T-helper 22 cell (primary cell): ENCODE measurements at places on chromosomes 5 and 9.

DNA sequence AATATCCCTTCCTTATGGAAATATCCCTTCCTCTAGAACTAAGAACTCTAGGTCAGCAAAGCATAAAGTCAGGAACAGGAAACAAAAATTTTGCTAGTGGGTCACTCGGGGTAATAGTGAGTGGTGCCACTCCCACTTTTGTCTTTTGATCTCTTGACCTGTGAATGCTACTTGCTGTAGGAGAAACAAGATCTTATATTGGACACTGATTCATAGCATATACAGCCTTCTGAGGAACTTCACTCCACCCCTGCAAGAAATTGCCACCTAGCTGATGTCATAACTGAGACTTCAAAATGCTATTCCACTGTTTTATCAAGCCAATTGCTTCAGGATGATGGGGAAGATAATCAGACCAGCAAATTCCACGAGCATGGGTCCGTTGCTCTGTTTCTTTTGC is 53.3 kb upstream of the PRSS3 start:
- no peak for DNase-seq

DNA sequence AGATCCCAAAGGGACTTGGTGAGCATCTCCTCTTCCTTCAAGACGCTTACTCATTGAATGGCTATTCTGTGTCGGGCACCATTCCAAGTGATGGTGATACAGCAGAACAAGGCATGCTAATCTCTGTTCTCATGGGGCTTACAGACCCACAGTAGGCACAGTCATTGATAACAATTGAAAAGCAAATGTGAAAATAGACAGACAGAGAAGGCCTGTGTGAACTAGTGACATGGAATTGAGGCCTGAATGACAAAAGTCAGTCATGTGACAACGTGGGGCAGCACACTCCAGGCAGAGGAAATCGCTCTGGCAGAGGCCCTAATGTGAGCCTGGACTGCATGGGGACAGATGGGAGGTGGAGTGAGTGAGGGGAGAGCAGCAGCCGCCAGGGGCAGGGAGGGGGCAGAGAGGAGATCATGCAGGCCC is 70.7 kb upstream of the CPLX2 start:
- DNase-seq: no peak

GRCh38 chr9:115349542-115349941 is 231.6 kb upstream of the TNC start:
- DNase-seq: no peak

GRCh38 chr9:32783168-32783891 is at the start of gene TMEM215:
TMEM215 (plus strand) TSS chr9:32783540; CDS start chr9:32784184, 644 bp downstream.
- no peak for DNase-seq

- no peak for DNase-seq
These were observed 123.5 kb upstream of the EGFLAM start for GRCh38 chr5:38134810-38135209.

- no peak for DNase-seq
These were observed 11.3 kb upstream of the GGTA1 start for GRCh38 chr9:121510766-121511550.

GRCh38 chr5:53180991-53181390 is 71.4 kb upstream of the MOCS2 start:
- no peak for DNase-seq

DNA sequence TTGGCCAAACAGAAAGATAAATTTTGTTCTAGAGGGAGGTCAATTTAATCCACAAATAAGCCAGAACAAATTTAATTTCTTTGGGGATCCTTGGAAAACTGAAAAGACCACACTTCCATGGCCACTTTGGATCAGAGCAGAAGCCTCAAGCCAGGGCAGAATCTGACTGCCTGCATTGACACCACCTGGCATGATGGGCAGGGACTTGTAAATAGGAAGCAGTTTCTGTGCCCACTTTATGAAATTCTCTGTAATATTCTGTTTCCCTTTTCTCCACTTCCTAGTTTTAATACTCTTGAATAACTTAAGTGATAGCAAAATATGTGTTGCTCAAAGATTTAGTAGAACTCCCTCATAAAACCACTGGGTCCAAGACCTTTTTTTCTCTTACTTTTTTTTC is 6.7 kb upstream of the TMEM252 start:
- DNase-seq: no peak

DNA sequence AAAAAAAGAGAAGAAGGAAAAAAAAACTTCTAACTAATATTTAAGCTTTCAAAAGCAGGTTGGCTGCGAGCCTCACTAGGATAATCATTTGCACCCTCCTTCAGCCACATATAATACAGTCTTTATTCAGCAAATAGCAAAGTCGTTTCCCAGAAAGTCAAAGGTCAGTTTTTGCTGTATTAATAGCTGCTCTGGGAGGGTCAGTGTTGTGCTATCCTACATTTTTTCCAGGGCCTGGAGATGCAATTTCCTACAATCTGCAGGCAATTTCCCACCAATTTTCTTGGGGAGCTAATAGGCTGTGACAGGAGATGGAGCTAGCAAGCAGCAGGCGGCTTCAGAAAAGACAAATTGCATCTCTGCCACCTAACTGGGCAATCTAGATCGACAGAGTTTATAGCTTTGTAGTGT is 136.8 kb downstream of the TLE1 start:
- no peak for DNase-seq

DNA sequence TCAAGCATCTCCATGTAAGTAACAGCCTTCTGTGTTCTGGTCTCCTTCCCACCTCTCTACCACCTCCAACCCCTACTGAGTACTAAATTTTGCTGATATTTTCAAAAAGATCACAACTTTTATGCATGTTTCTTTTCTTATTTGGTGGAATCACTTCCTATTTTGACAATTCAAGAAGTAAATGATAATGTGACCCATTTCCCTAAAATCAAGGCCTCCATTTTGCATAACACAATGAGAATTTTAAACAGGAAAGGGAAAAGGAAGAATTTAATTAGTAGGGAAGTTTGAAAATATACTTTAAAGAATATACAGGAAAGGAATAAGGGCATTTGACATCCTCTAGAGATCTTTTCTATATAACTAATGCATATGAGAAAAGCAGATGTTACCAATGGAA is 212.9 kb upstream of the RASA1 start:
- no peak for DNase-seq

DNA sequence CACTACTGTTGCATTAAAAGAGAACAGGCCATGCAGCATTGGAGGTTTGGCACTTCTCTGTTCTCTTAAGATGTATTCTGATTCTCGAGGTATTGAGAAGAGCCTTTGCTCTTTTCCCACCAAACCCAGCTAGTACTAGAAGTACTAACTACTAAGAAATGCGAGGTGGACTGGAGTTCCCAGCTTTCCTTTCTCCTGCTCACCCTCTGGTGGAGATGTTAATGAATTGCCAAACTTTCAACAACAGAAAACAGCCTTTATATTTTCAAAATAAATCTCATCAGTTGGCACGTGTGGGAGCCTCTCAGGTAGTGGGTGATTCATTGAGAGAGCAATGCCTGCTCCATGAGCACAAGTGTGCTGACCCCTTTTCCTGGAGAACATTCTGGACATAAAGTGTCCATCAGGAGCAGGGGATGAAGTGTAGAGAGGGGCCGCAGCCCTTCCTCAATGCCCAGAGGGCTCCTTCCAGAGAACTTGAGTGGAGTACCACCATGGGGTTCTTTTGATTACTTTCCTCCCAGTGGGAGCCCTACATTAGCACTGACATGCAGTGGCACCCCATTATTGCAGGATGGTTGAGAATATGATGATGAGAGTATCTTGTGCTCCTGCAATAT is 45.7 kb downstream of the TMEM174 start:
- DNase-seq: no peak

DNA sequence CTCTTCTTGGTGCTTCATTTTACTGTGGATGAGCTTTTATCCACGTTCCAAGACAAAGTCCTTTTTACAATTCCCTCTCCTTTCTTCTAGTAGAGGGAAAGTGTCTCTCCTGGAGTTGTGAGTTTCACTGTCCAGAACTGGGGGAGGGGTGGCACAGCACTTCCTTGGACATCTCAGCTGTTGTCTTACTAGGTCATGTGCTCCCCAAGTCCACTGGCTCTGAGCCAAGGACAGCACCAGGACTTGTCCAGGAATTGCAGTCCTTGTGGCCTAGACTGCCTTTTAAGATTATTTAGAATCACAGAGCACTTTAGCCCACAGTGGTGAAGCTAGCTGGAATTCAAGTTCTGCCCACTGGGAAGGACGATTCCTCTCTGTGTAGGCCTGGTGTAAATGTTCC is 700.2 kb upstream of the PTPRD start:
- DNase-seq: no peak

DNA sequence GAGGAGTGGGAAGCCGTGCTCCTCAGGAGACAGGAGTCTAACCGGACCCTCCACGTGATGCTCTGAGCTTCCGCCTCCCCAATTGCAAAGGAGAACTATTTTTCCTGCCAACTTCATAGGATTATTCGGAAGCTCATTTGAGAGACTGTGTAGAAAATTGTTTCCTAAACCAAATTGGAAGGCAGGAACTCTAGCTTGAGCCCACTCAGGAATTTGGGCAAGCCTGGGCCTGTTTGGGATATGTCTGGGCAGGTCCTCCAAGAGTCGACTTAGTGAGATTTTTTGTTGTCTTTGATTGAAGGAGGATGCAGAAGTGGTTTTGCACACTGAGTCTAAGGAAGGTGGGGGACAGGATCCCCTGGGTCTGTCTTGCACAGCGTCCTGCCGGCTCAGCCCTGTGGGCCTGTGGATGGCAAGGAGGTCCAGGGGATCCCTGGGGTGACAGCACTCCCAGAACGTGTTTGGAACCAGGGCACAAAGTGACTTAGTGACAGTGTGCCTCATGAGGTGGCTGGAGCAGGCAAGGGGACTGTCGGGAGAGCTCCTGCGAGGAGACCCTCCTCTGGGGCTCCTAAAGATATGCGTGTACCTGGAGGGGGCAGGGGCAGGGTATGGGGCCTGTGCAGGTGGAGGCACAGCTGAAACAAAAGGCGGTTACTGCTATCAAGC is 283.3 kb downstream of the NSG2 start:
- DNase-seq: no peak

DNA sequence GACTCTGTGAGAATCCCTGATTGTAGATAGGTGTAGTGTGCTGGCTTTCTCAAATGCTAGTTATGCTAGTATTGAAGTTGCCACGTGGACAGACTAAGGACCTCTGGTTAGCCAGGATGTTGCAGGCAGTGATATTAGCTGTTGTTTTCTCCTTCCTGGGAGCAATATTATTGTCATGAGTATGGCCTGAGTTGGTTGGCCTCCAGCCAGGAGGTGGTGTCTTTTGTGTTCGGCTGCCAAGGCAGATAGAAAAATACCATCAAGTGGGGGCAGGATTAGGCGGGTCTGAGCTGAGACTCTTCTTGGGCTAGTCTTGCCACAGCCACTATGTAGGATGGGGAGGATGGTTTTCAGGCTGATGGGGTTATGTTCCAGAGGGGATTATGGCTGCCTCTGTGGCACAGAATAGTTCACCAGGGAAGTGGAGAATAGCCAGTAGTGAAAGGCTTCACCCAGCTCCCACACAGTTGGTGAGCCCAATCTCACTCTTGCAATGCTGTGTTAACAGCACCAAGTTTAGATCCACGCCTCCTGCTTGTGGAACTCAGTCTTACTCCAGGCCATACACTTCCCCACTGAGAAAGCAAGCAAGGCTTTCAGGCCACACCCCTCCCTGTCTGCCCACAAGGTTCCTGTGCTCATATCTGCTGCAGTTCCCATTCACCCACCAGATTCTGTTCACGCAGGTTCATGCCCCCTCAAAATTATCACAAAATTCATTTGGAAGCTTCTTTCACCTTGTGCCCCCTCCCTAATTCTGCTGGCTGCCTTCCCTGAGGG is 31.2 kb downstream of the GHR start:
- no peak for DNase-seq

GRCh38 chr9:36543916-36544315 is 28.8 kb upstream of the MELK start:
- no peak for DNase-seq

- peak; percentile 8 for DNase-seq
These were observed 591.5 kb downstream of the RAB3C start for GRCh38 chr5:59174248-59174844.

- no peak for DNase-seq
These were observed 35.7 kb downstream of the SIL1 start for GRCh38 chr5:139162448-139162847.

DNA sequence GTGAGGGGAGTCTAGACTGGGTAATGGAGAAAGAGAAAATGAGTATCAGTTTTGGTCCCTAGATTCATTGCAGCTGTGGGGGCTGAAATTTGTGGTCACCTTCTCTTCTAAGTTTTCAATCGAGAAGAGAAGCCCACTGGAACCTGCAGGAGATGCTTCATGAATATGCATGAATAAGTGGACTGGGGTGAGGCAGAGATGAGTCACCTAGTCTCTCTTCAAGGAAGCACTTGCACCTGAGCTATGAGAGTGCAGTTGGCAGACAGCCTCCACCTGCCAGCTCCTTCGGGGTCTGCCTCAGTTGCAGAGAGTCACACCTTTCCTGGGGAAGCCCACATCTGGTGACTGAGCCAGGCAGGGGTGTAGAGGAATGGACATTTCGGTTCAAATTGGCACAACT is 69.1 kb downstream of the ZNF366 start:
- no peak for DNase-seq

GRCh38 chr5:33271606-33272005 is 169.2 kb upstream of the TARS1 start:
- no peak for DNase-seq
